ENCODE measurements at places on chromosomes 3 and 15.

DNA sequence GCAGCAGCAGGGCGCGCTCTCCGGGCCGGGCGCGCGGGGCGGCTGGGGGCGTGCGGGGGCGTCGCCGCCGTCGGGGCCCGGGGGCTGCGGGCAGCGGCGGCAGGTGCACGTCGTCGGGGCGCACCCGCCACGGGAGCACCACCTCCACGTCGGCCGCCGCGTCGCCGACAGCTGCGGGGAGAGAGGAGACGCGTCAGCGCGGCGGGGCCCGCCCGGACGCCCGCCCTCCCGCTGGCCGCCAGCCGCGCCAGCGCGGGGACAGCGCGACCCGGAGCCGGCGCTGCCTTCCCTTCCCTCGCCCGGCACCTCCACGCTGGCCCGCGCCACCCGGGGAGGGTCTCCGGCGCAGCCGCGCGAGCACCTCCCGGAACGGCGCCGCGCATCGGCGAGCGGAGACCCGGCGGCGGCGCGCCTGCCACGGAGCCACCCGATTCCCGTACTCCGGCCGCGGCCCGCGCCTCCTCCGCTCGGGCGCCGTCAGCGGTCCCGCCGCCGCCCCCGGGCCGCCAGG, 481 bp downstream of the ADAMTS17 start:
- H3K4me3 ChIP-seq, result peak overlapping the region; percentile 66
- H3K27ac ChIP-seq, result peak overlapping the region; percentile 74
- no peaks in the 10 kb centered on the region for H3K27me3 ChIP-seq
- DNase-seq, result no peak
- no peaks in the 10 kb centered on the region for H3K36me3 ChIP-seq
- H3K4me1 ChIP-seq, result peaks cover 12% of the 10 kb centered on the region

DNA sequence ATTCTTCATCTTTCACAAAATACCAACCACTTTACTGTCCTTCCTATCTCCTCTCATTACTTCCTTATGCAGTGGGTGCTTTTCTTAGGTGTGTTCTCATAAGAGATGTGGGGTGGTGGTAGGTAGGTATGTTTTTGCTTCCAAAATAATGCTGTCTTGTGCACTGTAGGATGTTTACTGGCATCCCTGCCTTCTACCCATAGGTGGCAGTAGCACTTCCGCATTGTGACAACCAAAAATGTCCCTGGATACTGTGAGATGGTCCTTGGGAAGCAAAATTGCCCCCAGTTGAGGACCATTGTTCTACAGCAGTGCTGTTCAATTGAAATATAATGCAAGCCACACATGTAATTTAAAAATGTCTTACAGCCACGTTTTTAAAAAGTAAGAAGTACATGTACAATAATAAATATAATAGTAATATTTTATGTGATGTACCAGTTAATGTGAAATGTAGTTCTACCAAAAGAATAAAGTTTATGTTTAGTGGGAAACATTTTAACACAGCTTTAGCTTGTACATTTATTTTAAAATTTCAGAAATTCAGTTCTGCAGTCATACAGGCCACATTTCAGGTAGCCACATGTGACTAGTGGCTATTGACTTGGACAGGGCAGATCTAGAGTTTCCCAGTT, 75.2 kb downstream of the NEO1 start:
- no peak overlapping the region for H3K4me3 ChIP-seq
- H3K4me1 ChIP-seq, result no peaks in the 10 kb centered on the region
- H3K27me3 ChIP-seq, result no peaks in the 10 kb centered on the region
- no peak overlapping the region for H3K27ac ChIP-seq

DNA sequence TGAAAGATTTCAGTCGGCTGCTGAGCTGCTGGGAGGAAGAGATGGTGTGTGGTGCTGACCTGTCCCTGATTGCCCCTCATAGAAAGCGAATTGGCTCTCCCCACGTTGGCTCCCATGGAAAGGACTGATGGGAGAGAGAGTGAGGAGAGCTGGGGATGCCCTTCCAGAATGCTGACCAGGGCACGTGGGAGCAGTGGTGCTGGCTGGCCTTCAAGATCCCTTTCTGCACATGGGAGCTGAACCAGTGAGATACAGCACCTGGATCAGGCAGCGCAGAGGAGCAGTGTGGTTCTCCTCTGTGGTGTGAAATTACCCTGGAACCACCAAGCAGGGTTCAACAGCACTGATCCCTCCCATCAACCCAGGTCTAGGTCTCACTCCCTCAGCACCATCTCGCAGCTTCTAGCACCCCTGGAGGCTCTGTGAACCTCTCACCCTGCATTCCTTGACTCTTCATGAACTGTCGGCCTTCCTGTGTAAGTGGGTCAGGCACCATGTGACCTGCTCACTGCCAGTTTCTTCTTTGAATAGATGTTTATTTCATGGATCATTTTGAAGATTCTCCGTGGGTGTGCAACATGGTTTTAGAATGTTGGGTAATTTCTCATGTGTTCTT, 55.7 kb downstream of the CACNA1D start:
- no peaks in the 10 kb centered on the region for H3K27me3 ChIP-seq
- no peaks in the 10 kb centered on the region for H3K4me1 ChIP-seq
- H3K36me3 ChIP-seq, result no peaks in the 10 kb centered on the region
- DNase-seq, result no peak
- H3K27ac ChIP-seq, result no peak overlapping the region
- no peak overlapping the region for H3K4me3 ChIP-seq

GRCh38 chr3:54004335-54004734, 112.7 kb upstream of the SELENOK start:
- no peaks in the 10 kb centered on the region for H3K36me3 ChIP-seq
- no peaks in the 10 kb centered on the region for H3K27me3 ChIP-seq
- H3K4me1 ChIP-seq, result no peaks in the 10 kb centered on the region
- H3K27ac ChIP-seq, result no peak overlapping the region
- DNase-seq, result no peak

GRCh38 chr3:18808429-18808828, 339.9 kb upstream of the KCNH8 start:
- no peaks in the 10 kb centered on the region for H3K36me3 ChIP-seq
- H3K4me3 ChIP-seq, result no peak overlapping the region
- no peak overlapping the region for H3K27ac ChIP-seq
- no peaks in the 10 kb centered on the region for H3K4me1 ChIP-seq

DNA sequence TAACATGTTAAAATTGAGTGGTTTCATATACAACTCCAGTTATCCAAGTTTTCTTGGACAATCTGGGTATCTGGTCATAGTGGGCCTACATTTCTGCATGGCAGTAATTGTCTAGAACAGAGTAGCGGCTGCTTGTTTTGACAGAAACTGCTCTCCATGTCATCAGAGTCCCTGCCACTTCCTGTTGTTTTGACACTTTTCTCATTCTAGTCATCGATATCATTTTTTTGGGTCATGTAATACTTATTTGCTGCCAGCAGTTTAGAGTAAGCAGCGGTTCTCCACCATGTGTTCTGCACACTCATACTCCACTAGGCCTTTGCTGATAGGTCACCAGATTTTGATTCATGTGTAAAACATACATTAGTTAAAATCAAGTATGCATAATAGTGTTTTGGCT, 81.5 kb downstream of the SLC25A26 start:
- no peaks in the 10 kb centered on the region for H3K36me3 ChIP-seq
- no peak for DNase-seq
- no peak overlapping the region for H3K27ac ChIP-seq
- no peaks in the 10 kb centered on the region for H3K4me1 ChIP-seq
- no peaks in the 10 kb centered on the region for H3K27me3 ChIP-seq

GRCh38 chr3:27978440-27978839, 256.3 kb upstream of the EOMES start:
- H3K27me3 ChIP-seq, result no peaks in the 10 kb centered on the region
- H3K4me3 ChIP-seq, result no peak overlapping the region
- no peak overlapping the region for H3K27ac ChIP-seq
- DNase-seq, result no peak
- no peaks in the 10 kb centered on the region for H3K4me1 ChIP-seq
- H3K36me3 ChIP-seq, result no peaks in the 10 kb centered on the region

GRCh38 chr3:107710851-107711250, 188.1 kb downstream of the BBX start:
- DNase-seq, result peak; percentile 32
- H3K27me3 ChIP-seq, result no peaks in the 10 kb centered on the region
- H3K36me3 ChIP-seq, result no peaks in the 10 kb centered on the region
- H3K4me1 ChIP-seq, result no peaks in the 10 kb centered on the region
- no peak overlapping the region for H3K27ac ChIP-seq
- H3K4me3 ChIP-seq, result no peak overlapping the region

DNA sequence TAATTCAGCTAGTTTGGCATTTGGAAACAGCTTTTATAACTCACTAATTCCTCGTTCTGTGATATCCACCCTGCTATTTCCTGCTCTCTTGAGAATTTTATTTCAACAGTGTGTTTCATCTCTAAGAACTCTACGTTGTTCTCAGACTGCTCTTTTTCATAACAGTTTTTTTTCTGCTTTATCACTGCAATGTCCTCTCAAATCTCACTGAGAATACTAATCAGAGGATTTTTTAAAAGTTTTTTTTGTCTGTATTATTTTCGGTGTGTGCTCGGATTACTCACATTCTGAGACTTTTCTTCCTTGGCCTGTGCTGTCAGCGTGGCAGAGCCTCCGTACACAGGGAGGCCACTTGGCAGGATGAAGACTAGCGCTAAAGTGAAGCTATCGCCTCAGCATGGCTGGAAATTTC, 59.4 kb upstream of the NEO1 start:
- H3K4me1 ChIP-seq, result peaks cover 9% of the 10 kb centered on the region
- DNase-seq, result no peak
- no peak overlapping the region for H3K4me3 ChIP-seq
- no peaks in the 10 kb centered on the region for H3K36me3 ChIP-seq
- H3K27ac ChIP-seq, result peak overlapping the region; percentile 69

DNA sequence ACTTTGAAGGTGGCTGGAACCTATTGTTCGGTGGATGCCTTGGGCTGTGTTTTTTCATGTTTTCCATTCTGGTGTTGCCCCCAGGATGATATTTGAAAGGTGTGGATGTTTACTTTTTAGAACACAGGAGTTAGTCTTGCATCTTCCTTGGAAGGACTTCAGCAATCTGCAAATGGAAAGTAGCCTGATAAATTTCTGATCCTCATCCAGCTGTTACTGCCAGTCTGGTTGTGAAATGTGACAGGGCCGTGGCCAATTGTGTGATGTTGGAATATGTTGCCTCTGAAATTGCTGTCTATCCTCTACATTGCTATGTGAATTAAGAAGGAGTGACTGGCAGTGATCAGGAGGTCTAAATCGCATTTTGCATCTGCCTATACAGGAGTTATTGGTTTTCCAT, 382.5 kb upstream of the C2CD4B start:
- no peaks in the 10 kb centered on the region for H3K36me3 ChIP-seq
- no peaks in the 10 kb centered on the region for H3K27me3 ChIP-seq
- H3K27ac ChIP-seq, result peak overlapping the region; percentile 64
- H3K4me1 ChIP-seq, result peaks cover 32% of the 10 kb centered on the region
- peak; percentile 60 for DNase-seq

GRCh38 chr3:171348121-171348520, 112.1 kb downstream of the TNIK start:
- no peaks in the 10 kb centered on the region for H3K27me3 ChIP-seq
- no peak for DNase-seq
- no peak overlapping the region for H3K4me3 ChIP-seq
- H3K27ac ChIP-seq, result peak overlapping the region; percentile 47
- H3K4me1 ChIP-seq, result peaks cover 6% of the 10 kb centered on the region
- no peaks in the 10 kb centered on the region for H3K36me3 ChIP-seq

DNA sequence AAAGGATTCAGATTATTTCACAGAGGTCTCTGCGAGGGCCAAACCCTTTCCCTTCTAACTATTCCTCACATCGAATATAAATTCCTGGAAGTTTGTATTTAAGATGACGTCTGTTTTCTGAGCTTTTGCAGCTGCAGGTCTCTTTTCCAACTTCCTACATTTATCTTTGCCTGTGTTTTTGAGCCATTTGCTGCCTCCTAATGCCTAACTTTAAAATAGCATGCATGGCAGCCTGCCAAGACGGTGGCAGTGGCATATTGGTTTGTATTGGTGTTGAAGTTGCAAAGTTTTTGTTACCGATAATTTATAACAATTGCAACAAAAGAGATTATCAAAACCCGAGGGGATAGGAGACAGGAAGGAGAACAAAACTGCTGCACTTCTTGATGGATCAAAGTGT, 187.1 kb upstream of the DNAJC19 start:
- no peak for DNase-seq
- no peak overlapping the region for H3K27ac ChIP-seq
- no peaks in the 10 kb centered on the region for H3K4me1 ChIP-seq
- H3K27me3 ChIP-seq, result no peaks in the 10 kb centered on the region
- no peak overlapping the region for H3K4me3 ChIP-seq

GRCh38 chr3:102258666-102259227, 176.1 kb upstream of the ZPLD1 start:
- DNase-seq, result no peak
- H3K36me3 ChIP-seq, result no peaks in the 10 kb centered on the region
- no peaks in the 10 kb centered on the region for H3K27me3 ChIP-seq

GRCh38 chr3:99970198-99970597, 144.1 kb downstream of the FILIP1L start:
- H3K4me3 ChIP-seq, result no peak overlapping the region
- no peaks in the 10 kb centered on the region for H3K36me3 ChIP-seq
- no peaks in the 10 kb centered on the region for H3K27me3 ChIP-seq
- H3K4me1 ChIP-seq, result no peaks in the 10 kb centered on the region
- H3K27ac ChIP-seq, result no peak overlapping the region
- DNase-seq, result no peak

- H3K27me3 ChIP-seq, result no peaks in the 10 kb centered on the region
- H3K27ac ChIP-seq, result no peak overlapping the region
These were observed 15.4 kb downstream of the ZNF148 start for GRCh38 chr3:125359700-125360099.

DNA sequence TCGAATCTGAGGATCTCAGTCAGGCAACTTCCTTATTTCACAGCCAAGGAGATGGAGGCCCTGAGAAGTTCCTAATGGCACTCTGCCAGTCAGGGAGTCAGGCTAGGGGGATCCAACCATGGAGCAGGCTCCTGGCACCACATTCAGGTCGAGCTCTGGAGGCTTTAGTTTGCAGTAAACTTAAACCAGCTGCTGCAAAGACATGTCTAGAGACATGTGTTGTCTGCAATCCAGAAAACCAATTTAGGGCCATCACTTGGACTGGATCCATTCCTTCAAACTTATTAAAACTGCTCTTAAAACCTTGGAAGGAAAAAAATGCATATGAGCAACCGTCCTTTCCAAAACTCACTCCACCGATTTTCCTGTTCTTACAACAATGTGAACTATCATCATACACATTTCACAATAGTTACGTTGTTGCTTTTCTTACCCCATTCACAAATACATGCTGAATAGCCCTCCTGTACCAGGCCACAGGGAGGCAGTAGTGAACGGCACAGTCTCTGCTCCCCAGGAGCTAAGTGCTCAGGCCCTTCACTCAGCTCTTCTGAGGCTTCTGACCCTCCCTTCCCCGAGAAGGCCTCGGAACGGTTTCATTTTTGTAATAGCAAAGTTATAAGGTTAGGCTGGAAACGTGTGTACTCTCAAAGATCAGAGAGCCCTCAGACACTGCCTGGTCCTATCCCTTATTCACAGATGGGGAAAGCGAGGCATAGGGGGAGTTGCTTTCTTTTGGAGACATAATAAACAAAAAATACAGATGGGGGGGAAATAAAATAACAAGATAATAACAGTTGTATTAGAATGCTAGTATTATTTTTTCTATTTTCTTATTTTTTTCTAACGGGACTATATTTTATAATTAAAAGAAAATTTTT, 20.1 kb downstream of the RFT1 start:
- H3K27me3 ChIP-seq, result no peaks in the 10 kb centered on the region
- H3K27ac ChIP-seq, result no peak overlapping the region
- H3K4me1 ChIP-seq, result no peaks in the 10 kb centered on the region
- H3K4me3 ChIP-seq, result no peak overlapping the region

Measured in tibial artery (tissue), 4 donors.